ENCODE measurements at places on chromosomes 1 and 21.
A peak's percentile ranks its signal among the peaks of the same experiment; 100 is the strongest.

- no peak for DNase-seq
These were observed 31.8 kb upstream of the PLD5 start for GRCh38 chr1:242556276-242556675.

- DNase-seq, result peak; percentile 55
These were observed 25.6 kb upstream of the ENO1 start for GRCh38 chr1:8903908-8904650.

DNA sequence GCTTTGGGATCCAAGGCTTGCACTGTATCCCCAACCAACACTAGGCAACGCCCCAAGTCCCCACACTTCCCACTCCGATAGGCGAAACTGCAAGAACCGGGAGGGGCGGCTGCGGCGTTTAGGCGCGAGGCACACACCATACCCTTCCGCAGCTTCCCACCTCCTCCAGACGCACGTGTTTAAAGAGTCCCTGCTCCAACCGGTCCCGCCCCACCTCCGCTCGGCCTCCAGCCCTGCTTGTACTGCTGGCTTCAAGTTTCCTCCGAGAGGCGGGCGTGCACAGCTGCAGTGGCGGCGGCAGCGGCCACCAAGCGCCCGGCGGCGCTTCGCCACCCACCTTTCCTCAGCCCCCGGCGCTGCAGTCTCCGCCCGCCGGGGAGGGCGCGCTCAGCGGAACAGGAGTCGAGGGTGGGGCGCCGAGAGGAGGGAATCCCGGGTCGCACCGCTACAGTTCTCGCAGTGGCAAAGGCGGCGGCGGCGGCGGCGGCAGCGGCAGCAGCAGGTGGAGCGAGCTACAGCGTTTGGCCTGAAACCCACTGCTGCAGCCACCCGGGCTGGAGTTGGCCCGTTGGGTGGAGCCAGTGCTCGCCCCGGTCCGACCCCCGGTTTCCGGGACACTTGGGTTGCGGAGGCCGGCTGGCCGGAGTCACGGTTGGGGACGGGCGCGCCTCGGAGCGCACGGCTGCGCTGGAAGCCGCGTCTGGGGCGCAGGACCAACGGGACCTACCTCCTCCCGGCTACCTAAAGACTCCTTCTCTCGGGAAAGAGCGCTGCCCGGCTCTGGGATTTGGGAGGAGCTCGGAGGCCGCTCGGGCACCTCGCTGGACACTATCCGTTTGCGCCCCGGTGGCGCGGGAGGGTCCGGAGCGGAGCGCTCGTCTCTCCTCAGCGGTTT, at the start of gene CNIH3:
Gene CNIH3, plus strand, starts transcription at position 457 of the 895 bp plus-strand sequence. CDS start 858 bp downstream, outside the sequence.
- DNase-seq, result peak; percentile 53

DNA sequence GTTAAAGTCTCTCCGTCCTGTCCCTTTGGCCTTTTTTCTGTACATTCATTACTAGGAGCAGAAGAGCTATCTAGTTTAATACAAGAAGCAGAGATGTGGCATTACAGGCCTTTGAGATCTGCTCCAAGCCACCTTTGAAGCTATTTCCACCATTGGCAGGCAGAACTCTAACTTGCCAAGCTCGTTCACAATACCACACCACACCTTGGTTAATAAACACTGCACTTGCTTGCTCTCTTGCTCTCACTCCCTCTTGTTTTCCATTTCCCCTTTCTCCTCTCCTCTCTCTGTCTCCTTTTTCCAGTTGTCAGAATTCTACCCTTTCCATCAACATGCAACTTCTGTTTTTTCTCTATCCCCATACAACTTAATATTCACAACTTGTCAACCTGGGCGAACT, 7.0 kb downstream of the SELE start:
- no peak for DNase-seq

DNA sequence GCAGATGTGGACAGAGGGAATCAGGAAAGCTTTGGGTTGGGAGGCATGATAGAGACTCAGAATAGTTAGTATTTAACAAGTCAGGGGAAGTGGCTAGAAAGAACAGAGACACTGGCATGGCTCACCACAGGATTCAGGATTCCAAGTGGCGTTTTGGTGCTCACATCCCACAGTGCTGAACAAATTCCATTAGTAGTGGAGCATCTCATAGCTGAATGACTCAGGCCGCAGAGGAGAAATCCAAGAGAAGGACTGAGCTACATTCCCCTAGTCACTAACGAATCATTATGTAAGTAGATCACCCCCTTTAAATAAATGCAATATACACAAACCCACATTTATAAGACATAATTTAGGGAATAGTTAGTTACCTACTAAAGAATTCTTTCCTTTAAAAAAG, 5.0 kb upstream of the KCNJ9 start:
- DNase-seq, result no peak

- DNase-seq, result peak; percentile 47
These were observed 123.6 kb downstream of the GABPA start for GRCh38 chr21:25858325-25858724.

DNA sequence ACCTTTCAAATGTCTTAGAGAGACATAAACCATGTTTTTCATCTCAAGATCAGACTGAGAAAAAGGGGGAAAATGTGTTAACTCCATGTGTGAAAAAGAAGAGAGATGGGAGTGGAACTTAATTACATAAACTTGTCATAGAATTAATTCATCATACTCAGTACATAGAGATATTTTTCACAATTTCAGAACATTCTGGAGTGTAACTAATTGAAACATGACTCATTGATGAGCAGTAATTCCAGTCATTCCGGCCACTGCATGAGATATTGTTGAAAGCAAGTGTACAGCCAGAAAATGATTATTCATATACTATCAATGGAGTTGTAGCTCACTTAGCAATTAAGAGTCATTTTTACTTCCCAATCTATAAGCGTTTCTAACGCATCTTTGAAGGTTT, 739.3 kb downstream of the LTN1 start:
- DNase-seq, result no peak

DNA sequence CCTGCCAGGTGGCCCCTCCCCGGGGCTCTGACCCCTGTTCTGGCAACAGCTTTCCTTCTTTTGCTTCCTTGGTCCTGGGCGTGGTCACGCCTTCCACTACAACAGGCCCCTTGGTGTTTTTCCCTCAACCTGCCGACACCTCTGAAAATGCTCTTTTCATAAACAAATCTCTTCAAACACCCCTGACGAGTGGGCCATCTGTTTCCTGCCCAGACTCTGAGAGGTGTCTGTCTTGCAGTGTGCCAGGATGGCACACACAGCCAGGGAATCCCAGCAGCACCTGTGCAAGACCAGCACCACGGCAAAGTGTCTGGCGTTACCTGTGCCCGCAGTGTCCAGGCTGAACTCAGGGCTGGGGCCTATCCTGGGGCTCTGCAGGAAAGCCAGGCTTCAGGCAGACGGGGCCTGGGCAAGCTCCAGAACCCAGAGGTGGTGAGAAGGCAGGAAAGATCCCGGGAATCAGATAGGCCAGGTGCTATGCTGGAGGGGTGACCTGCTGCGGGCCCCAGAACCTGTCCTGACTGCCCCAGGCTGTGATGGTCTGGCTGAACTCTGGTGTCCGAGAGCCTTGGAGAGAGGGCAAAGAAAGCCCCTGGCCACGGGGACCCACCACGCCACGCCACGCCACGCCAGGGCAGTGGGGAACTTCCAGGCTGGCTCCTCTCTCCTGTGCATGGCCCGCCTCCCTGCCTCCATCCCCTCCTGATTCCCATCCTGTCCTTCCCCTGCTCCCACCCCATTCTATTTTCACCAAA, 88.9 kb downstream of the SIK1 start:
- DNase-seq, result no peak
